ENCODE measurements at places on chromosomes 6 and 20.
A peak's percentile ranks its signal among the peaks of the same experiment; 100 is the strongest.

DNA sequence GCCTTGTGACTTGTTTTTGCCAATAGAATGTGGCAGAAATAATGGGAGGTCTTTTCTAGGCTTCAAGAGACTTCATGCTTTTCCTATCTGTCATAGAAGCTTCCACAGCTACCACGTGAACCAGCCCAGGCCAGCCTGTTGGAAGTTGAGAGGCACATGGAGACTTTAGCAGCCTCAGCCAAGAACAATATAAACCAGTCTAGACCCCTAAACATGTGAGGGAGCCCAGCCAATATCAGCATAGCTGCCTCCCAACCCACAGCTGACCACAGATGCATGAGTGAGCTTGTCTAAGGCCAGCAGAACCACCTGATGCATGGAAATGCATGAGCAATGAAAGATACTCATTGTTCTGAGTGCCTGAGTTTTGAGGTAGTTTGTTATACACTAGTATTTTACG is 540.7 kb upstream of the BTBD3 start:
- no peak for DNase-seq

DNA sequence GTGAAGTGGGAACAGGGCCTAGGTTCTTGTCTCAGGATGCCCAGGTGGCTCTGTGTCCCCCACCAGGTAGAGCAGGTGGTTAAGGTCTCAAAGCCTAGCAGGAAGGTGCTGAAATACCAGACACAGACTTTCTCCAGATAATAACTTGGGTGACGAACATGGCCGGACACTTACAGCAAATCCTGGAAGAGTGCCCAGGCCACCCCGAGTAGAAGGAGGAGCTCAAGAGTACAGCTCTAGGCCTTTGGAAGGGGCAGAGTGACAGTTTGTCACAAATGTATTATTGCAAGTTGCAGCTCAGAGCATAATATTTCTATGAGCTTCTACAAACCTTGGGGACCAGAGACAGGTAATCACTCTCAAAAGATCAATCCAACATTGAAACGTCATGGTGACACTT is 251.6 kb upstream of the SOX4 start:
- no peak for DNase-seq

GRCh38 chr20:20213526-20214121 is 154.3 kb upstream of the INSM1 start:
- no peak for DNase-seq

DNA sequence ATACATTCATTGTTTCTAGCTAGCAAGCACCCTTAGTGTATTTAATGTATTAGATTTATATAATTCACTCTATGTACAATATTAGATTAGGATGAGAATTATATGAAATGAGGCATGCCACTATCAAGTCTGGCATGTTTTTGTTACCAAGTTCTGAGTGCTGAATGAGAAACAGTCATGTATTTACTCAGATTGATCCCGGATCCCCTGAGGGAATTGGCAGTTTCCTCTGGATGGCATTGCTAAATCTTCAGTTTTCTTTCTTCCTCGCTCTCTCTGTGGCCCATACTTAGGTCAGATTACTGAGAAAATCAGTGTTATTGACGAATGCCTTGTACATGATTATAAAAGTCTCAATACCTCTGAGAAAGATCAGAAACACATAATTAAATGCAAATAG is 66.6 kb downstream of the CDKAL1 start:
- DNase-seq, result no peak

GRCh38 chr6:165484178-165484889 is 174.9 kb upstream of the C6orf118 start:
- no peak for DNase-seq

- peak; percentile 29 for DNase-seq
Measured at GRCh38 chr6:42571611-42572342, 7.9 kb downstream of the UBR2 start.

DNA sequence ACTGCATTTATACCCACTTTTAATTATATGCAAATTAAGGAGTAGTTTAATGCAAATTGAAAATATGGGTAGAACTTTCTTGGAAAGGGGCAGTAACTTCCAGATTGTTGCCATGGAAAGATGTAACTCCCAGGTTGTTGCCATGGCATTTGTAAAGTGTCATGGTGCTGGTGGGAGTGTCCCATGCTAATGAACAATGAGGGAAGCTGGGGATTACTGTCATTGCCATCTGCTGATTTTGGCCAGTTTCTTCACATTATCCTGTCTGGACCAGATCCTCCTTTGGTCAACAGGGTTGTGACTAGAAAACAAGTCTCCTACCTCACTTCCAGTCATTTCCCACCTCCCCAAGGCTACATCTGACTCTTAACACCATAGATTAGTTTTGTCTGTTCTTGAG is 45.4 kb upstream of the FERMT1 start:
- DNase-seq, result no peak

- DNase-seq, result peak; percentile 51
Measured at GRCh38 chr20:56453352-56453751, 15.1 kb upstream of the RTF2 start.

Data from suppressor macrophage treated with lipopolysaccharide for 4 hours (primary cell).